ENCODE measurements at places on chromosomes 13 and 19.
A peak's percentile ranks its signal among the peaks of the same experiment; 100 is the strongest.

DNA sequence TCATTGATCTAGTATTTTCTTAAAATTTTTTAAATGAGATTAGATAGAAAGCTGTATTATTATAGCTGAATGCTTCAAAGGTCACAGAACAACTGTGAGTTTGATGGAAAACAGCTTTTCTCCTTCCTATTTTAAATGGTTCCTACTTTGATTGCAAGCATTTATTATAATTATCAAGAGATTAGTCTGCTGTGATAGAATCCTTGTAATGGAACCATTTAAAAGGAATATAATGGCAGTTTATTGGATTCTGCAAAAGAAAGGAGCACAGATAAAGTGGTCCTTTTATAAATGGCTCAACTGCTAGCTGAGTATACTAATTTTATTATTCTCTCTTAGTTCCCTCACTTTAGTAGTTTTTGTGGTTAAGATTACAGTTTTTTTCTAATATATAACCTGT, 87.0 kb downstream of the MAB21L1 start:
- DNase-seq, result no peak

DNA sequence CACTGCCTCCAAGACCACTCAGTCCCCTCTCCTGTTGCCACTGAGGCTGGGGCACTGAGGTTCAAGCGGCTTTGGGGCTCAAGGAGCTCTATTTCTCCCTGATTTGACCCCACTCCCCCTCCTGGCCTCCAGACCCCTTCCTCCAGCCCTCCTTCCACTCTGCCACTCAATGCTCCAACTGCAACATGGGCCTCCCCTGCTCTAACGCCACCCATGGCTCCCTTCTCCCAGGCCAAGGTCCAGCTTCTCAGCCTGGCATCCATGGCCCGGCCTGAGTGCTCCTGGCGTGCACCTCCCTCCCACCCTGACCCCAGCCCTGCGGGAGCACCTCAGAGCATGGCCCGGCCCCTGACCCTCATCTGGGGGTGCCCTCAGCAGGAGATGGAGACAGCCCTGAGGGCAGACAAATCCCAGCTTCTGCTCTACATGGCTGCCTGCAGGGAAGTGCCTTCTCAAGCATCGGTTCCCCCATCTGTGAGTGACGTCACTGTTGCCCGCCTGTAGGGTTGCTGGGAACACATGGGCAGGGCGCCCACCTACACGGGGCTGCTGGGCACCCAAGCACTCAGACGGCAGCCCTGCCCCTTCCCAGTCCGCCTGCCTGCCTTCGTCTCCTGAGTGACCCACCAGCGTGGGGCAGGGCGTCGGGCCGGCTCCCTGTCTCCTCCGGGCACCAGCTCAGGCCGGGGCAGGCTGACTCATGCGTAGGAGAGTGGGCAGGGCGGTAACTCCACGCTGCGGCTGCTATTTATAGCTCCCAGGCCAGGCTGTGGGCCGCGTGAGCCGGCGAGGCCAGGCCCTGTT, 1.6 kb upstream of the DIRAS1 start:
- DNase-seq, result no peak

GRCh38 chr19:35306473-35307246, 14.7 kb downstream of the MAG start:
- DNase-seq, result no peak

GRCh38 chr13:40329781-40330485, 336.5 kb downstream of the FOXO1 start:
- no peak for DNase-seq

- DNase-seq, result peak; percentile 47
Measured at GRCh38 chr13:99442273-99442895, 58.9 kb upstream of the TM9SF2 start.

DNA sequence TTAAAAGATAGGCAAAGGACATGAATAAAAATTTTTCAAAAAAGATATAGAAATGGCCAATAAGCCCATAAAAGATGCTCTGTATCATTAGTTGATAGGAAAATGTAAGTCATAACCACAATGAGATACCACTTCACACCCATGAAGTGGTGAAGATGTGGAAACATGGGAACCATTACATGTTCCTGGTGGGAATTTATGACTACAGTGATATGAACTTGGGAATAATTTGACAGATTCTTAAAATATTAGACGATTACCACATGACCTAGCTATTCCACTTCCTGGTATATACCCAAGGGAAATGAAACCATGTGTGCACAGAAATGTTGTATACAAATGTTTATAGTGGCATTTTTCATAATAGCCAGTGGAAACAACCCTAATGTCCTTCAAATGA, 232.2 kb downstream of the GGACT start:
- DNase-seq, result no peak

- no peak for DNase-seq
Measured at GRCh38 chr13:93867481-93867880, 612.0 kb downstream of the DCT start.

GRCh38 chr13:74217811-74218210, 83.6 kb upstream of the KLF12 start:
- no peak for DNase-seq

DNA sequence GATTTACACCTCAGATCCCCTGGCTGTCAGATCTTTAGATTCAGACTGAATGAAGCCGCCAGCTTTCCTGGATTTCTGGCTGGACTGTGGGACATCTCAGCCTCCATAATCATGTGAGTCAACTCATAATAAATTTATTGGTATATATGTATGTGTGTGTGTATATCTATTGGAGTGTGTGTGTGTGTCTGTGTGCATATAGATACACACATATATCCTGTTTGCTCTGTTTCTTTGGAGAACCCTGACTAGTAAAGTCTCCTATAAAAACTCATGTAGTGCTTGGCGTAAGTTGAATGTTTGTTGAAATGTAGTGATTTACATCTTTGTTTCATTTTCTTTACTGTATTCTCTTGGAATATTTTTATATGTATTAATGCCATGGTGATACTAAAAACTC, 499.5 kb upstream of the KLF12 start:
- no peak for DNase-seq
